ENCODE measurements at places on chromosomes 7 and 10.

DNA sequence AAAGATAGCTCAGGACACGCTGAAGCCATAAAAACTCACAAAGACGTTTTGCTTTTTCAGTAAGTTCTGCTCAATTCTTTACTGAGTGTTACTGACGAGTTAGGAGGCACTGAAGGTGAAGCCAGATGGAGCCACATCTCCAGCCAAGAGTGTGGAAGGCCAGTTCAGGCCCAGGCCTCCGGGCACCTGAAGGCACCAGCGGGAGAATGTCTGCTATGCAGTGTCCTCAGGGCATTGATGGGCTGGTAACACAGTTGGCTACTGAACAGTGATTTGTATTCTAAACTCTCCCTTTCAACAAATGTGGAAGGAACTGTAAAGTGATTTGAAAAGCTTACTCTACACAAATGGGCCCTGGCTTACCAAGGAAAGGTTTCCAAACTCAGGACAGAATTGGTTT, 64.8 kb upstream of the SVIL start:
- DNase-seq = no peak

- no peak for DNase-seq
These were observed 27.2 kb upstream of the WNT16 start for GRCh38 chr7:121301446-121302213.

GRCh38 chr10:127850944-127851343, 41.8 kb downstream of the CLRN3 start:
- no peak for DNase-seq

- no peak for DNase-seq
These were observed 84.4 kb upstream of the NANOS1 start for GRCh38 chr10:118944959-118945633.

DNA sequence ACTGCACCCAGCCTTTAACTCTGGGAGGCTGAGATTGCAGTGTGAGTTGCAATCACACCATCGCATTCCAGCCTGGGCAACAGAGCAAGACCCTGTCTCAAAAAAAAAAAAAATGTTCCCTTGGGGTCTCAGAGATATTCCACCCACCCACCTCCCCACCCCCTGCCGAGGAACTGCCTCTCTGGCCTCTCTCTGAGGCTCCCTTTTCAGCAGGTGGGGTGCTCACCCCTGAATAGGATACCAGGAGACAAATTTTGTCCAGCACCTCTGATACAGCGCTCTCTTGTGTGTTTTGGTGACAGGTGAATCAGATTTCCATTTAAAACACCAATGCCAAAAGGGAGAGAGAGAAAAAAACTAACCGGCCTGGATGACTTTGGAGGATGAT, 92.6 kb upstream of the KIF5B start:
- no peak for DNase-seq
